Activated CD4-positive, alpha-beta T cell treated with anti-CD3 and anti-CD28 coated beads, Interleukin-2, amount 10 ng/mL, durations not matched to agents 24 days and 14 days (primary cell): ENCODE measurements at places on chromosomes 5 and 9. TPM values are rescaled to one million over a fixed set of nuclear protein-coding genes. Genes with fewer than 3 reads are reported as not detected.

Gene ENTREP1
- not detected in 2 replicates for total RNA-seq

Gene CLTA
- 173 and 177 TPM in 2 replicates for total RNA-seq

Gene FAM153A
- 12.8 and 13.1 TPM in 2 replicates for total RNA-seq

Gene S1PR3
- total RNA-seq: 3.4 and 3.8 TPM in 2 replicates

Gene IFNK
- total RNA-seq: not detected in 2 replicates

Gene LRRC19
- total RNA-seq: not detected in 2 replicates

Gene SLC25A25
- total RNA-seq: 12.2 and 14.0 TPM in 2 replicates

Gene FOXD4L6
- not detected in 2 replicates for total RNA-seq

Gene PCDHA9
- total RNA-seq: not detected in 2 replicates

Gene SLC2A8
- 3.9 and 5.8 TPM in 2 replicates for total RNA-seq

Gene WDR38
- total RNA-seq: not detected in 2 replicates

Gene GRM6
- total RNA-seq: not detected in 2 replicates
